ENCODE measurements at places on chromosomes 3 and 15. TPM values are rescaled to one million over a fixed set of nuclear protein-coding genes. Genes with fewer than 3 reads are reported as not detected.

GRCh38 chr3:63922491-63923199, 10.5 kb upstream of the SCAANT1 start:
- DNase-seq: no peak

The FES gene
- polyA plus RNA-seq: 6.9 TPM

The PPARG gene
- 3.7 TPM for polyA plus RNA-seq

DNA sequence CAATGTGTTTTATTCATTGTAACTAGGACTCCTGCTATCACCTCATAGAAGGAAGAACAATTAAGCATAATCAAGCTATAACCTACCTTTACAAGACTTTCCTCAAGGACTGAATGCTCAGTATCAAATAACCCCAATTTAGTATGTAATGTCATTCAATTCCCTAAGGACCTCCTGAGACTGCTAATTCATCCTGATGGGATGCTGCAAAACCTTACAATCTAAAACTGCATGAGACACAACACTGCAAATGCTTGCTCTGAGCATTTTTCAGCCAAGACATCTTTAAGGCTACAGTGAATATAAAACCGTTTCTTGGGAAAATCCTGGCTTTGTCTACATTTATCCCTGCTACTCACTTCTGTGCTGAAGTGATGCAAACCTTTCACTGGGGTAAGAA, 69.9 kb downstream of the RYK start:
- no peak for DNase-seq

The GRAMD1C gene
- 1.2 TPM for polyA plus RNA-seq

GRCh38 chr3:138469874-138470273, 35.5 kb downstream of the ESYT3 start:
- DNase-seq: no peak

- DNase-seq: no peak
Measured at GRCh38 chr3:86954226-86954625, 36.7 kb downstream of the VGLL3 start.

The CYP11A1 gene
- polyA plus RNA-seq: 0.70 TPM

DNA sequence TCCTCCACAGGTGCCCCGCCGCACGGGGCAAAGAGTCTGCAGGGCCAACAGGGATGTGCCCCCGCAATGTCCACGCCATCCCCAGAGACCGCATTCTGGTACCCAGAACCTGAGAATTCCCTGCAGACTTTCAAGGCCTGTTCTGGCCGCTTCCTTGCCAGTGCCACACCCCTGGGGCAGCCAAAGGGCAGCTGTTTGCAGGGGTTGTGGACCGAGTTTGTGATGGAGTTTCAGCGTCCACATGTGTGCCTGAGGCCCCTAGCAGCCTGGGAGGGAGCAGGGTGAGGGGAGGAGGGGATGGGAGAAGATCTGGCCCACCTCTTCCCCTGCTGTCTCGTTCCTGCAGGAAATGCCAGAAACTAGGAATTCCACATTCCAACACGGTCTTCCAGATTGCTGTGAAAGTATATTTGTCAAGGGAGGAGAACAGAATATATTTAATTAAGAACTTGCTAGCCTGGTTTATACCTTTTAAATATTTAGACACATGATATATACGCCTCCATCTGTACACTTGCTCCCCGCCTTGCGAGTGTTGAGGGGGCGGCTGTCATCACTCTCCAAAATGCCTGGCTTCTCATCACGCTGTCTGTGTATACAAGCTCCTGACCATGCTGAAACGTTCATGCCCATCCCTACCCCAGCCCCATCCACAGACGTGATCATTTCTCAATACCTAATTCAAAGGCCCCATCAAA, 31.1 kb upstream of the RASA2 start:
- no peak for DNase-seq

The ITGA11 gene
- 47.2 TPM for polyA plus RNA-seq

DNA sequence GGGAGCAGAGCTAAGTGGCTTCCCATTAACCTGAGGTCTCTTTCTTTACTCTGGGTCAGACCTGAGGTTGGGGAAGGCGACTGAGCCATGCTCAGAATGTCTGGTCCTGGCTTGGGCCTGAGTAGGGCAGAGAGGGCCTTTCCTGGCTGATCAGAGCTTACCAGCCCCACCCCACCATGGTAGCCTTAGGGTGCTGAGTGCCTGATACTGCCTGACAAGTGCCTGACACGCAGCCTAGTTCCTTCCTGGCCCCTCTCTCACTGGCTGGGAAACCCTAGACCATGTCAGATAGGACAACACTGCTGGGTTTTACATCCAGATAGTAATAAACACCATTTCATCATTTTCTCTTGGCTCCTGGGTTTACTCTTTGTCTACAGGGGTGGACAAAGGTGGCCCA, 25.8 kb upstream of the DOCK3 start:
- DNase-seq: no peak

DNA sequence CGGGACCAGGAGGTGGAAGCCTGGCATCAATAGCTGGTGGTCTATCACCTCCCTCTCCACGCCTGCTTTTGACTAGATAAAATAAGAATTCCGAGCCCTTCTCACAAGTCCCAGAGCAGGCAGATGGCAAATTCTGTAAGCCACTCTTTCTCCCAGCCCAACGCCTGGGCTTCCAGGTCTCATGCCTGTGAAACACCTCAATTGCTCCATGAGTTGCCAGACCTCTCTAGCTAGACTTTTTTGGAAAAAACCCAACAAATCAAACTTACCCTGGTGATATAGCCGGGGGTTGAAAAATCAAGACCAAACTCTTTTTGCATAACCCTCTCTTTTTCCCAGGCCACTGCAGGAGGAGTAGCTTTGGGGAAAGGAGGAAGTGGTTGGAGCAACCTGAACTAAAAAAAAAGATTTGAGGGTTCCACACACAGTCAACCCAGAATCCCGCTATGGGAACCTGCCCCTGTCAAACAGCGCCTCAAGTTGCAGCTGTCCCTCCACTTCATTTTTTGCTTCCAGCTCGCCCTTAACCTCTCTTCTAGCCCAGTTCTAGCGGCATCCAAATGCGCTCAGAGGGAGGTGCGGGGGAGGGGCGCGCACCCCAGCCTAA, 7.0 kb downstream of the BHLHE40 start:
- DNase-seq: no peak

GRCh38 chr3:36248374-36248773, 131.9 kb upstream of the STAC start:
- DNase-seq: no peak

DNA sequence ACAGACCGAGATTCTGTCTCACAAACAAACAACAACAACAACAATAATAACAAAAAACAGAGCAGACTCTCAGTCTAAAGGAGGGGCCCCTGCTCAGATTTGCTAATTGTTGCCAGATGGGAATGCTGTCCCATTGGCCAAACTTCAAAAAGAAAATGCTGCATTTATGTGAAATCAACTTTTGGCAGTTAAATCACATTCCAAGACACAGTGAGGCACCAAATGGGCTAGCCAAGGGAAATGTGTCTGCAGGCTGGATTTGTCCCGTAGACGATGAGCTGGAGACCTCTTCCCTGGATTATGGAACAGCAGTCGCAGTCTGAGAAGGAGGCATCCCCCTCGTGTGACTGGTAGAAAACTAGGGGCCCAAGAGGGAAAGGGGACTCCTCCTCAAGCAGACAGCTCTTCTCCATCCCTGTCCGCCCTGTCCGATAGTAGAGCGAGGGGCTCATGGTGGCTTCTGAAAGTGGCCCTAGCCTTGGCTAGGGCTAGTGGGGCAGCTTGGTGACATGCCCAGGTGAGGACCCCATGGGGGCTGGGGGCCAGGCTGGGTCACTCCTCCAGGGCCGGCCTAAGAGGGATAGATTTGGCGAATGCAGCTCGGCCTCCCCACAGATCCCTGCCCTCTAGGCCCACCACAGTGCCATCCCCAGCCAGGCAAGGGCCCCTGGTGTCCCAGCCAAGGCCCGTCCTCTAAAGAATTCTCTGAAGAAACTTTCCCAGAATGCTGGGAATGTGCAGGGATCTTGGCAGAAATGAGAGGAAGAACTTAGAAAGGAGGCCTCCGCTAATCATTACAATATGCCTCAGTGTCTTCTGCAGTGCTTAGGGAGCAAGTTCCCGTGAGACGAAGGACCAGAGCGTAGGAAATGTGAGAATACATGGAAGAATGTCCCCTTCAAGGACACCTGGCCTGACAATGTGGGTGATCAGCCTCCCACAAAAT, 2.0 kb downstream of the SLC22A14 start:
- peak; percentile 33 for DNase-seq

GRCh38 chr3:106204160-106204868, 335.5 kb upstream of the CBLB start:
- DNase-seq: no peak

DNA sequence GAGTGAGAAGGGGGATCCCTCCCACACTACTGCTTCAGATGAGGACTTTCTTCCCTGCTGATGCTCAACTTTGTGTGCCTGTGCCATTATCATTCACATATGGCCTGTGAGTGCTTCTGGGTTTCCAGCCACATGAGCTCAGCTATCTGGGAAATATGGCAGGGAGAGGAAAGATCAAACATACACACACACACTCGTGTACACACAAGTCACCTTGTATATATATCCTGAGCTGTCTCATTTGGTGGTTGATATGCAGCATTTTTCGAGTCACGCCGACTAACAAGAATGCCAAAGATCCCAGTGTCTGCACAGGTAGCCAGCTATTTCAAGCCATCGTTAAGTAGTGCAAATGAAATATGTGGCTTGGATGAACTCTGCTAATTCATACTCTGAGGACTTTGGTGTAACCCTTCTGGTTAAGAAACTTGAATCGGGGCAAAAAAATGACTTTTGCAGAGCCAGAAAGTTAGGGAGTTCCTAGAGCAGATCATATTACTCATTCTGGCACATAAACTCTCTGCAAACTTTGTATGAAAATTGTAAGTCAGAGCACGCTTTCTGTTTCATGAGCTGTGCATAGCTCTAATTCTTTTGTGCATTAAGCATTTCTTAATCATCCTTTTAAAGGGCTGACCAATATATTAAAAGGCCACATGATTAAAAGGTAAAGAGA, 24.9 kb upstream of the WNT5A start:
- DNase-seq: peak; percentile 84

DNA sequence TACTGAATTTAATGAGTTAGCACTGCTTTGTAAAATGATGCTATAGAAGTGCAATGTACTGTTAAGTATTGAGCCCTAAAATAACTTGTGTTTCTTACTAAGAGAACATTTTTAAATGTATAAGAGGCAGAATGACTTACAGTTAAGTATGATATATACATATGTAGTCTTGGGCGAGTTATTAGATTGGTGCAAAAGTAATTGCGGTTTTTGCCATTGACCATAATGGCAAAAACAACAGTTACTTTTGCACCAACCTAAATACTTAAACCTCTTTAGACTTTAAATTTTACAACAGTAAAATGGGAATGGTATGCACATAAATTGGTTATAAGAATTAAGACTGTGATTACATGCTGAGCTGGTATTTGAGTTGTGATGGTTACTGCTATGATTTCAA, 79.8 kb downstream of the CNTN3 start:
- no peak for DNase-seq

DNA sequence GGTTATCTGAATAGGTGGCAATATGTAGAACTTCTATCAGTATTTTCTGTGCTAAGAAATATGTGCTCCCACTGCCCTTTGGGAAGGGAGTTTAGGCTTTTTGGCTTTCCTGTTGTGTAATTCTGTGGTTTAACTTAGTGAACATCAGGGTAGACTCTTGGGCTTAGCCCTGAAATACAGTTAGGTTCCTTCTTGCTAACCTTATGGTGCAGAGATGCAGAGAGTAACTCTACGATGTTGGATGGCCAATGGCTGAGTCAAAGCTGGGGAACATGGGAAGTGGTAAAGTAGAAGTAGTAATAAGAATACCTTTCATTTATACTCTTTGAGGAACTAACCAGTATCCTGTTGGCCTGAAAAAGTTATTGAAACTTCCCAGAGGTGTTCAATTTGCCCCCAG, 80.8 kb upstream of the IL12A start:
- DNase-seq: no peak

- DNase-seq: peak; percentile 80
Measured at GRCh38 chr3:162354356-162354755, 857.7 kb downstream of the OTOL1 start.

DNA sequence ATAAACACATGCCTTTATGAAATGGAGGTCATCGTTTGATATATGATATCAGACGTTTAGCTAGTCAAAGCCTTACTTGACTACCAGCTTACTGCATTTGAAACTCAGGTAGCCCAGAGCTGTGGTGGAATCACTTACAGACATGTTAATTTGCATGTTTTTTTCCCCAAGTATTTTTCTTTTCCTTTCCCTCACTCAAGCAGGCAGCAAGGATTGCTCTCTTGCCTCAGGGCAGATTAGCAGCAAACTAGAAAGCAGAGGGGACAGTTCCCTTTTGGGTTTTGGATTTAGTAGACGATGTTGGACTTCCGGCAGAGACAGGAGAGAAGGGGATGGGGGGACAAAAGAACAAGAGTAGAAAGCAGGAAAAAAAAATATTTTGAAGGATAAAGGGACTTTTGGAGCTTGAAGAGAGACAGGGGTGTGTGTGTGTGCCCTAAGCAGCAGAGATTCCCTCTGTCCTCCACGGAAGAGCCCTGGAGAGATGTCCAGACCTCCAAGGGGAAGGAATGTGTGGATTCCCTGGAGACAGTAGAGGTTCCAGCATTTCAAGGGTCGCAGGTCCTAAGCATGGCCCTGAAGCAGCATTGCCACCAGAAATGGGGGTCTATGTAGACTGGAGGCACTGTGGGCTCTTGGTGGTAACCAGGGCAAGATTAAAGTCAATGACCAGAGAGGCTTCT, 86.8 kb upstream of the CADPS start:
- no peak for DNase-seq

DNA sequence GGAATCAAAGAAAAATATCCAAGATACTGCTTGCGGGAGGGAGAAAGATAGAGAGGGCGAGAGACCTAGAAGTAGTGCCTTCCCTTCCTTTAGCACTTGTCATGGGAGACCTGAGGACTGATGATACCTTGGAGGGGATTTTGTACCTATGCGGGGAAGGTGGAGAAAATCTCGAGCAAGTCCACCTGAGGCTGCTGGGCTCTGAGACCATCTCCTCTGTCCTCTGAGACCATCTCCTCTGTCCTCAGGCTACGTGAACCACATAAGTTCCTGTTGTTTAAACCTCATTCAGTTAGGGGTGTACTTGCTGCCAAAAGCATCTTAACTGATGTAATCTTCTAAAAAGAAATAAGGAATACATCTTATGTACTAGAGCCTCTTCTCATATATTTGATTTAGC, 164.9 kb downstream of the NR2F2 start:
- DNase-seq: no peak

GRCh38 chr15:34942363-34942762, 27.2 kb downstream of the AQR start:
- no peak for DNase-seq

The FAM219B gene
- 66.7 TPM for polyA plus RNA-seq

DNA sequence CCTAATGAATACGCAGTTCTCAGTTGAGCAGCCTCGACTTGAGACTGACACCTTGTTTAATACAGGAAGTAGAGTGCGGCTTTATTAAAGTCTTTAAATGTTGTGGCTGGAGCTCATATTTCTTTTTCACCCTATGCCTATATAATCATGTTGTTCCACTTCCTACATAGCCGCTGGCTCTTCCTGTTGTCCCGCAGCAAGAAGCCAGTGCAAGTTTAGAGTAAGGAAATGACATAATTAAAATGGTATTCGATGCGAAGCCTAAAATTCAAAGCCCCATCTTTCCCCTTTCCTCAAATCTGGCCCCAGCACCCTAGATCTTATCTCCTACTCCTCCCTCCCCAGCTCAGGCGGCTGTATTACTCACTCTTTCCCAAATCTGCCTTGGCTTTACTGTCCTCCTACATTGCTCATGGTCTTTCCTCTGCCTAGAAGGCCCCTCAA, 7.5 kb upstream of the PHLDB2 start:
- peak; percentile 62 for DNase-seq

- DNase-seq: no peak
Measured at GRCh38 chr3:140219923-140220452, 285.0 kb downstream of the CLSTN2 start.

The GALNT15 gene
- polyA plus RNA-seq: 5.0 TPM
